ENCODE measurements at places on chromosomes 3 and 15.

DNA sequence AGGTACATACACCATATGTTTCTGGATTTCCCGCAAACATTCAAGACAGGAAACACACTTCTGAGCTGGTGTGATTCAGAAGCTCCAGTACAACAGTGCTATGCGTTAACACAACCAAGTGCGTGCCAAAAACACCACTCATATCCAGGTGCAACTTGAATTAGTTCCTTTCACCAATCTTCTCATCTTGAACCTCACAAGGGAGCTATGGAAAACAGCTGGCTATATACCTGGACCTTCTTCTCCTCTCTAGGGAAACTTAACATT, 31.3 kb downstream of the SUSD5 start:
- DNase-seq: no peak

- no peak for DNase-seq
Observed at GRCh38 chr3:157427901-157428300, 8.7 kb upstream of the PTX3 start.

- no peak for DNase-seq
Observed at GRCh38 chr3:120192159-120192558, 92.9 kb downstream of the GPR156 start.

- DNase-seq: no peak
Observed at GRCh38 chr15:81295486-81296121, 28.3 kb downstream of the STARD5 start.

GRCh38 chr15:67941648-67942310, 101.9 kb upstream of the RNU6-1 start:
- DNase-seq: no peak

- DNase-seq: no peak
Observed at GRCh38 chr3:118573912-118574311, 460.7 kb downstream of the IGSF11 start.

DNA sequence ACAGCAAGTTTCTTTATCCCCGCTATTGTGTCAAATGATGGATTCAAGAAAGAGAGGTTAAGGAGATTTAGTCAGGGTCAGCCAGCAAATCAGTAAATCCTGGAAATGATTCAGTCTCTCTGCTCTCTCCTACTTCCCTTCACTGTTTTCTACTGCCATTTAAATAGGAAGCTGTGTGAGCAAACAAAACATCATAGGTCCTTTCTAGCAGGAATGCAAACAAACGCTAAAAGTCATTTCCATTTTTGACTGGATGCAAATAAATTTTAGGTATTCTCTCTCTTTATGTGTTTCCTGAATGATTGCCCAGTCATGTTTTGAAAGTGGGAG, 299.4 kb upstream of the RORA start:
- DNase-seq: no peak

DNA sequence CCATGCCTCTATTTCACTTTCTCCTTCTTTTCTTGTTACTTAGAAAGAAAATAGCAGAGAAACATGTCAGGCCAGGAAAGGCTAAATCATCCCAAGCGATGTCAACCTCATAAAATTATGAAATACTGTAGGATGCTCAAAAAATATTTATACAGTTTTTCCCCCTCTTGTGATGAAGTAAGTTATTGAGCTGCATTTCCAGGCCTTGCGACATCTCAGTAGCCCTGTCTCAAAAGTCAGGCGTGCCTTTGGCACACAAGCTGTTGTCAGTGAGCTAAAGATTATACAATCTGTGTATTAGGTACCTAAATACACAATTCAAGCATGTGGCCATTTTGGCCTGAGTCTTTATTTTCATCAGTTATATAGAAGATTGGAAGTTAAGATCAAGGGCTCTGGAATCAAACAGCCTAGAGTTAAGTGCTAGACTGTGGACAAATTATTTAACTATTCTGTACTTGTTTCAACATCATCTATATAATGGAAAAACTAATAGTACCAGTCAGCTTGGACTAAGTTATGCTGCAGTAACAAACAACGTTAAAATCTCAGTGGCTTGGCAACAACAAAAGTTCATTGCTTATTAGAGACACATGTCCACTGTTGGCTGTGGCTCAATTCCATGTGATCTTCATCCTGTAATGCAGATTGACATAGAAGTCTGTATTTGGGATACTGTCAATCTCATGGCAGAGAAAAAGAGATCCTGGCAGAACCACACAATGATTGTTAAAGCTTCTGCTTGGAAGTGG, 406.4 kb upstream of the PROK2 start:
- no peak for DNase-seq

DNA sequence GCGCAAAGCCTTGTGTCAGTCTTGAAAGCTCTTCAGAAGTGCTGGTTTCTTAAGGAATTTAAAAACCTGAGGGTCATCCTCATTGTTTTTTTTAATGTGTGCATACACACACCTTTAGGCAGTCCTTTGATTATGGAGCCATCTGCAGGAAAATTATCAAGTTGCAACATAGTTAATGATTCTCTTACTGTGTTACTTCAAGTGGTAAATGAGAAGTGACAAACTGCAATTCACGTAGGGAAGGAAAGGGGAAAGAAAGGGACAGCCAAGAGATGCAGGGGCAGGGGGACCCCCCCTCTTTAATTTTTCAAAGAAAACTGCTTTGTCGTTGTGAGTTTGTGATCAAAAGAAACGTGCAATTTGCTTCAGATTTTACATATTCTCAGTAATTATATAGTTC, 162.4 kb upstream of the CGNL1 start:
- DNase-seq: no peak

DNA sequence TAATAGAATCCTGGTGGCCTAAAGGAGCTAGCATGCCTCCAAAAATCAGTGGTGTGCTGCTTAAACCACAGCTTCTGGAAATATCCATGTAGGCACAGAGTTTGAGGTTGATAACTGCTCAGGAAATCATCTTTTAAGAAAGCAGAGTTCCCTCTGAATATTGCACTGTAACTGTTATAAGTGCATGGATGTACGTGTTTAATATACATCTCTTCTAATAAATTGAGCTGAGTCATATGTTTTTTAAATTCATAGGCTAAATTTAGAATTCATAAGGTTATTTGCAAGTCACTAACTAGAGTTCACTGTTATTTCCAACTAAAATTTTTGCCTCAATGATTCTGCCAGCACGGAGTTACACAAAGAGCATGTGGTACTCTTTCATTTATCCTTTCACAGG, 68.9 kb downstream of the MYH15 start:
- no peak for DNase-seq

DNA sequence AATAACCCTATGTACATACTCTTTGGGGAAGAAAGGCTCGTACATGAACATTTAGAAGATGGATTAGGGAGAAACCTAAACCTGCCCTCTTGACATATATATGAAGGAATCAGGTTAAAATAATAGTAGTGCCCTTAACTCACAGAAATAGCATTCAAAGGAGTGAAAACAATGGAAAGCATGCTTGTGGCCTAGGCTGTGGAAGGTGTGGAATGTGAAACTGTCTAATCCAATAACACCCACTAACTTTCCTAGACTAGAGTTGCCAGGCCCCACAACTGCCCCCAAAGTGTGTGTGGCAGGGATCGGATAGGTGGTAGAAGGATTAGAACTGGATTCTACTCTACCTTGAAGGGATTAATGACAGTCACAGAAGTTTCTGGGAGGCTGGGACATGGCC, 317.4 kb upstream of the LRRFIP2 start:
- DNase-seq: no peak

GRCh38 chr3:52299879-52300611, 12.4 kb downstream of the GLYCTK start:
- DNase-seq: no peak

- DNase-seq: no peak
Observed at GRCh38 chr3:101940521-101941317, 91.4 kb downstream of the NFKBIZ start.

DNA sequence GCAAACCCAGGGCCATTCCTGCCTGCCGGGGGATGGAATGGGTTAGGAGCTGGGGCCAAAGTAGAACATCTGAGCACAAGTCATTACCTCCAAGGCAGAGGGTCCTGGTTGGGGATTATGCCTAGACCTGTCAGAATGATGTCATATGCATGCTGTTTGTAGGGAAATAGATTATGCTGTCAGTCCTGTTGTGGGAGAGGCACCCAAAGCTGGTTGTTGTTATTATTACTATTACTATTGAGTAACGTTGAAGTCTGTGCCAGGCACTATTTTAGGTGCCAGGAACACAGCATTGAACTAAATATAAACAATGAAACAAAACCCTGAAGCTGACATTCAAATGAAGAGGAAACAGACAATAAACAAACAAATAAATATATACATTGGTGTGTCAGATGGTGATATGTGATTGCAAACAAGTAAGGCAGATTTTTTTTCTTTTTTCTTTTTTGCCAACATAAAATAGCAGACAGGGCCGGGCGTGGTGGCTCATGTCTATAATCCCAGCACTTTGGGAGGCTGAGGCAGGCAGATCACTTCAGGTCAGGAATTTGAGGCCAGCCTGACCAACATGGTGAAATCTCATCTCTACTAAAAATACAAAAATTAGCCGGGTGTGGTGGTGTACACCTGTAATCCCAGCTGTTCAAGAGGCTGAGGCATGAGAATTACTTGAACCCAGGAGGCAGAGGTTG, 2.0 kb downstream of the P4HTM start:
- DNase-seq: no peak

DNA sequence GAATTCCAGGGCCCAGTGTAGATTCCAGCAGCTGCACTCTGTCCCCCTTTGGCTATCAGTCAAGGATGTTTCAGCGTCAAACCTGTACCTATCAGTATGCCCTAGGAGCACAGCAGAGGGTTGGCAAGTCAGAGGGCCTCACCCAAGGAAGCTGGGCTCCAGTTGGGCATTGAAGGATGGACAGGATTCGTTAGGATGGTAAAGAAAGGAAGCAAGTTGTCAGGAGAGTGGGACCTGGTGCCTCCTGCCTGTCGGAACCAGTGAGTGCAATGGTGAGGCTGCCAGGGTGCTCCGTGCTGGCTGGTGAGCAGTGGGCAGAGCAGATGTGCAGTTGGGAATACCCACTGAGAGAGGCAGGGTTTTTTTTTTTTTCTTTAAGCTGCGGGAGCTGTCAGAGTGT, 157.2 kb downstream of the CHDH start:
- no peak for DNase-seq

- DNase-seq: no peak
Observed at GRCh38 chr3:138408751-138409570, 25.5 kb upstream of the ESYT3 start.

DNA sequence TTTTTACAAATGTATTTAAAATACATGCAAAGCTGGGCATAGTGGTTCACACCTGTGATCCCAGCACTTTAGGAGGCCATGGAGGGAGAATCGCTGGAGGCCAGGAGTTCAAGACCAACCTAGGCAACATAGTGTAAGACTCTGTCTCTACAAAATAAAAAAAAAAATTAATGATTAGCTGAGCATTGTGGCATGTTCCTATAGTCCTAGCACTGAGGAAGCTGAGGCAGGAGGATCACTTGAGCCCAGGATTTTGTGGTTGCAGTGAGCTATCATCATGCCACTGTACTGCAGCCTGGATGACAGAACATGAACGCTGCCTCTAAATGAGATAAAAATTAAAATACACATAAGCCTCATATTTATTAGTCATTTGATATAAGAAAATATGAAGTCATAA, 142.8 kb downstream of the TCF12 start:
- DNase-seq: no peak

- no peak for DNase-seq
Observed at GRCh38 chr3:129040579-129041300, 19.8 kb upstream of the GP9 start.

DNA sequence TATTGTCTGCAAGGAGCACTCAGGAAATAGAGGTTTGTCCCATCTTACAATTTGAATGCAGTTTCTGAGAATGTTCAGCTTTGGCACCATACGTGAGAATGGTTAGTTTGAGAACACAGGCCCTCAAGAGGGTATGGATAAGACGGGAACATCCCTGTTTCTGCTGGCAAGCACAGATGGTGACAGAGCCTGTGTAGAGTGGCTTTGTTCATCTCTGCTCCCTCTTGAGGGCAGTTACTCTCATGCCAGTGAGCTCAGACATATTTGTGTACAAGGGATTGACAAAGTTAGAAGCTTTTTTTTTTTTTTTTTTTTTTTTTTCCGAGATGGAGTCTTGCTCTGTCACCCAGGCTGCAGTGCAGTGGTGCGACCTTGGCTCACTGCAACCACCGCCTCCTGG, 71.5 kb upstream of the FILIP1L start:
- no peak for DNase-seq

DNA sequence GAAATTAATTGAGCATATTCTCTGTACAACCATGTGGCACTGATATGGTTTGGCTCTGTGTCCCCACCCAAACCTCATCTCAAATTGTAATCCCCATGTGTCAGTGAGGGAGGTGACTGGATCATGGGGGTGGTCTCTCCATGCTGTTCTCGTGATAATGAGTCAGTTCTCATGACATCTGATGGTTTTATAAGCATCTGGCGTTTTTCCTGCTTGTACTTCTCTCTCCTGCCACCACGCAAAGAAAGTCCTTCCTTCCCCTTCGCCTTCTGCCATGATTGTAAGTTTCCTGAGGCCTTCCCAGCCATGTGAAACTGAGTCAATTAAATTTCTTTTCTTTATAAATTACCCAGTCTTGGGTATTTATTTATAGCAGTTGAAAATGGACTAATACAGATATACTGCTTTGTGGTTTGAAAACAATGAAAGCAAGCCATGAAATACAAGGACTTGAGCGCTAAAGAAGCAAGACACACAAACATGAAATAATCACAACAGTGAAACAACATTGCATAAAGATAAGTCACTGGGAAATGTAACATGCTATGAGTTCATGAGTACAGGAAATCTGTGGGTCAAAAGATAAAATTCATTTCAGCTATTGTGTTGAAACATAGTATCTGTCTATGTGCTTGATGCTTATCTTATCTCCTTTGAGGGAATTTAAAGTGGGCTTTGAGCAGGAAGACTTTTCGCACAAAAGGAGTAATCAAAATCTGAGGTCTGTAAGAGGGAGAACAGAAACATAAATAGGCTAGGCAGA, 288.7 kb downstream of the GBE1 start:
- no peak for DNase-seq

- DNase-seq: no peak
Observed at GRCh38 chr3:45031531-45031930, 5.4 kb downstream of the CLEC3B start.

DNA sequence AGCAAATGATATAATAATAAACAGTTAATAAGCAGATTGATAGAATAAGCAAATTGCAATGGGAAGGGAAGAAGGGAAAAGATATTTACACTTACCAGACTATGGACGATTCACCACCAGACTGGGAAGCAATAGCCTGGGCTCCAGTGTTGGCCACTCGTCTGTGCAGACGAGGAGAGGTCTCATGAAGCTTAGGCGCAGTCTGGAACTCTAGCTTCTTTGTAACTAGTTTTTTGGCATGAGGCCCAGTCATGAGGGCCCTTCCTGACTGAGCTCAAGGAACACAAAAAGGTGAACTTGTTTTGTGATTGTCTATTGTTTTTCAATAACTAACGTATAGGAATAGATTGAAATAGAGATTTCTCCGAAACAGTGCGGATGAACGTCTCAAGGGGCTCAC, 63.3 kb upstream of the GATM start:
- no peak for DNase-seq

- no peak for DNase-seq
Observed at GRCh38 chr3:87001473-87002098, 10.6 kb upstream of the VGLL3 start.

All from activated T-cell treated with anti-CD3 and anti-CD28 coated beads for 48 hours (primary cell).